ENCODE measurements at places on chromosomes 1 and 21.

- no peak for DNase-seq
Observed at GRCh38 chr1:52947490-52947889, 20.4 kb downstream of the SCP2 start.

DNA sequence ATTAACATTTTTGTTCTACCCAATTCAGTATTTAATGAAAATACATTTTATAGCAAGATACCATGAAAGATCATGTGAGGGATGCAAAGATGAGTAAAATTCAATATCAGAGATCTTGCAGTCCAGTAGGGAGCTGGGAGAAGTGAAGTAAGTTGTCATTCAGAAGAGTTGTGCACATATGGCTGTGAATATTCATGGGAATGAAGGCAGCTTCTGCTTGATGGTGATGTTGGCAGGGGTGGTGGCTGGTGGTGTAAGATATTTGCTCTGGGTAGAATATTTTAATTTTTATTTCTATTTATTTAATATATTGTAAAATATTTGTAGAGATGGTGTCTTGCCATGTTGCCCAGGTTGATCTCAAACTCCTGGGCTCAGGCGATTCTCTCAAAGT, 72.0 kb upstream of the GCLM start:
- no peak for DNase-seq

GRCh38 chr1:13725714-13726175, 25.8 kb downstream of the PRDM2 start:
- peak; percentile 60 for DNase-seq

DNA sequence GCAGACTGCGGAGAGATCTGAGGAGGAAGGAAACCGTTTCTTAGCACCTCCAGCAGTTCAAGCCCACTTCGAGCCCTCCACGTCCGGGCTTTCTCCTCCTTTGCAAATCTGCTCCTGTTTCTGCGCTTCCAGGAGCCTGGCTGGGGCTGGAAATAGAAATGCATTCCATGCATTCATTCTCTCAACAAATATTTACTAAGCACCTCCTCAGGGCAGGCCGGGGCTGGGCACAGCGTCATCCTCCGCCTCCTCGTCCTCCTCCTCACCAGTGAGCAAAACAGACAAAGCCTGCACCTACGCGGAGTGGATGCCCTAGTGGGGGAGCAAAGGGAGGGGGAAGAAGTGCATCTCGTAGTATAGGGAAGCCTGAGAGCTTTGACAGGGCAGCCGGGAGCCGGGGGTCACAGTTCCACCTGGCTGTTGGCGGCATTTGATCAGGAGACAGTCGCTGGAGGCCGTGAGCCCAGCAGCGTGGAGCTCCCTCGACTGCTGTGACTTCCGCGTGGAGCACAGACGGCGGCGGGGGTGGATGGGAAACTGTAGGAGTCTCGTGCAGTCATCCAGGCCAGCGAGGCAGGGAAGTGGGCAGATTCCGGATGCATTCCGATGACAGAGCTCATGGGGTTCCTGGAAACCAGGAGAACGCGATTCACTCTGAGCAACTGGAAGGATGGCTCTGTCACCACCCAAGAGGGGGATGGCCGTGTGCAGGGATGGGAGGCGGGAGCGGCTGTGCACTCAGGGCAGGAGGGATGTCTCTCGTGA, 93.5 kb downstream of the SIK1 start:
- no peak for DNase-seq

GRCh38 chr1:208113011-208113410, 131.2 kb downstream of the PLXNA2 start:
- no peak for DNase-seq

- DNase-seq: no peak
Observed at GRCh38 chr1:89780721-89781120, 40.1 kb upstream of the LRRC8D start.

- DNase-seq: no peak
Observed at GRCh38 chr1:153771261-153771660, 3.9 kb upstream of the SLC27A3 start.

DNA sequence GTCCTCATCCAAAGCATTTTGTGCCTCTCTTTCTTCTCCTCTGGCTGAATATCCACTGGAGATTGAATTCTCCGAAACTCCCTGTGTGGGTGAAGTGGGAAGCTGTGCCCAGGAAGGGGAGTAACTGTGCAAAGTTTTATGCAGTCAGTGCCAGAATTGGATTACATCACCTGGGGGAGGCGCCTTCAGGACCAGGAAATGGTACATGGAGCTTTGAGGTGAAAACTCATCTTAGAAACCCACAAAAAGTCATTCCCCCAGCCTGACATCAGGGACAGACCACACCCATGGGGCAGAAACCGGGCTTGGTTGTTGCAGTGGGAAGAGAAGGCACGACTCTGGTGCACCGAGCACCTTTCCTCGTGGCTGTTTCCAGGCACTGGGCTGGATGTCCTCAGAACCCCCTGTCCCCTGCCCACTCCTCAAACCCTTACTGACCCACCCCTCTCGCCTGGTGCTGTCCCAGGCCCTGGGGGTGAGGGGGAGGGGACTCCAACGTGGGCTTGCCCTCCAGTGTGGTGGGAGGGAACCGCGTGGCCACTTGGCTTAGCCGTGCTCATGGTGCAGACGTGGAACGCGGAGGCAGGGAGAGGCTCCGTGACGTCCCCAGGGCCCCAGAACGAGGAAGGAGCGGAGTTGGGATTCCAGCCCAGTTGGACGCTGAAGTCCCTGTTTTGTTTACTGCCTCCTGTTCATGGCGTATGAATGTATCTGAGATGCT, 15.7 kb downstream of the TFF3 start:
- DNase-seq: no peak

GRCh38 chr1:71657891-71658679, 577.2 kb upstream of the ZRANB2 start:
- DNase-seq: no peak

GRCh38 chr1:94555091-94555490, 13.5 kb upstream of the F3 start:
- no peak for DNase-seq

DNA sequence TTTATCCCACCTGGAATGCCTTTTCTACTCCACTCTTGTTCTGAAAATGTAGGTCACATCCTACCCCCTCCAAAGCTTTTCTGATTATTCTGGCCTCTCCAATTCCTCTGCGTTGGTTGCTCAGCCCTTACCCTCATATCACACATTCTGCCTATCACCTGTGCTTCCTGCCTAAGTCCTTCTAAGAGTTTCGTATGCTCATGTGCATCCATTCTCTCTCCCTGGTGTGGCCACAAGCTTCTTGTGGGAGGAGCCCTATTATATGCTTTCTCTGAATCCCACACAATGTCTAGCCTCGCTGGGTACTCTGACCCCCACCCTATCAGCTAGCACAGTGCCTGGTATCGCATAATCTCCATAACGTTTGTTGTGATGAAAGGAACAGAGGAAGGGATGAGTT, 54.2 kb downstream of the CD58 start:
- DNase-seq: no peak

- no peak for DNase-seq
Observed at GRCh38 chr1:34366875-34367624, 190.3 kb downstream of the C1orf94 start.

GRCh38 chr21:15764878-15765277, 35.1 kb downstream of the USP25 start:
- no peak for DNase-seq

DNA sequence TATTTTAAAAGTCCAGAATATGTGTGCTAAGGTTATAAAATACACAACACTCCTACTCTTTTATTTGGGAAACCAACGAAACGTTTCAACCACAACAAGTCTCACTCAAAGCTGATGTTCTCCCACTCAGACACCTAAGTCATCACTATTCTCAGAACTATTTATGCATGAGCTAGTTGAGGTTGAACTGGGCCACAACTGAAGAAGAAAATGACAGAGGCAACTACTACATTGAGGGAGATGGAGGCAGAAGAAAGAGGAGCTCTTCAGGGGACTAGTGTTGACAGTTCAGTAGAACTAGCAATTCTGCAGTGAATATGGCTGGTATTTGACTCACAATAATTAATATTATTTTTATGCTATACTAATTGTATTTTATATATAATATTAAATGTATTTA, 198.2 kb downstream of the SEC16B start:
- DNase-seq: no peak

GRCh38 chr1:208461680-208462079, 217.5 kb upstream of the PLXNA2 start:
- DNase-seq: no peak

GRCh38 chr1:93878501-93878888, 511 bp downstream of the DNTTIP2 start:
- DNase-seq: peak; percentile 63

DNA sequence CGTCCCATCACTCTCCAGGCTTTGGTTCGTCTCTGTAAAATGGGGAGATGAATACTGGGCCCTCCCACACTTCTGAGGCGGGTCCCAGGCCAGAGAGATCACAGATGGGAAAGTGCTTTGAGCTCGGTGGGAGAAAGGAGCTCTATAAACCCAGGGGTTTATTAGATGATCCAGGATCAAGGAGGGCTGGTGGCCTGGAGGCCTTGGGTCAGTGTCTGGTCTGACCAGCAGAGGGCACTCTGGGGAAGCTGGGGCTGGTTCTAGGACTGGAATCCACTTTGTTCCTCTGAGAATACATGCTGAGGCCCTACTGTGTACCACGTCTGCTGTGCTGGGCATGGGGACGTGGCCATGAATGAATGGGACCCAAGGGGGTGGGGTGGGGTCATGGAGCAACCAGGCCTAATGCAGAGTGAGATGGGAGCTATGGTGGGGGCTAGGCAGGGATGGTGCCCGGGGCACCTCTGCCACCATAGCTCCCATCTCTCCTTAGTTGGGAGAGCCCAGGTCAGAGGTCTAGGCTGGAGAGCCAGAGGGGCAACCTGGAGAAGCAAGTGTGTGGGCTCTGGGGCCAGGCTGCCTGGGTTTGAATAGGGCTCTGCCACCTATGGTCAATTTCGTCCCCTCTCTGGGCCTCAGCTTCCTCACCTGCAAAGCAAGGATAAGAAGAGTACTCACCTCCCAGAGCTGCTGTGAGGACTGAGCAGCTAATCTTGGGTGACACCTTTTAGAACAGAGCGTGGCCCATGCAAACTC, 9.0 kb upstream of the FAM131C start:
- DNase-seq: peak; percentile 60

- DNase-seq: no peak
Observed at GRCh38 chr1:26375081-26375480, 2.5 kb upstream of the ZNF683 start.

DNA sequence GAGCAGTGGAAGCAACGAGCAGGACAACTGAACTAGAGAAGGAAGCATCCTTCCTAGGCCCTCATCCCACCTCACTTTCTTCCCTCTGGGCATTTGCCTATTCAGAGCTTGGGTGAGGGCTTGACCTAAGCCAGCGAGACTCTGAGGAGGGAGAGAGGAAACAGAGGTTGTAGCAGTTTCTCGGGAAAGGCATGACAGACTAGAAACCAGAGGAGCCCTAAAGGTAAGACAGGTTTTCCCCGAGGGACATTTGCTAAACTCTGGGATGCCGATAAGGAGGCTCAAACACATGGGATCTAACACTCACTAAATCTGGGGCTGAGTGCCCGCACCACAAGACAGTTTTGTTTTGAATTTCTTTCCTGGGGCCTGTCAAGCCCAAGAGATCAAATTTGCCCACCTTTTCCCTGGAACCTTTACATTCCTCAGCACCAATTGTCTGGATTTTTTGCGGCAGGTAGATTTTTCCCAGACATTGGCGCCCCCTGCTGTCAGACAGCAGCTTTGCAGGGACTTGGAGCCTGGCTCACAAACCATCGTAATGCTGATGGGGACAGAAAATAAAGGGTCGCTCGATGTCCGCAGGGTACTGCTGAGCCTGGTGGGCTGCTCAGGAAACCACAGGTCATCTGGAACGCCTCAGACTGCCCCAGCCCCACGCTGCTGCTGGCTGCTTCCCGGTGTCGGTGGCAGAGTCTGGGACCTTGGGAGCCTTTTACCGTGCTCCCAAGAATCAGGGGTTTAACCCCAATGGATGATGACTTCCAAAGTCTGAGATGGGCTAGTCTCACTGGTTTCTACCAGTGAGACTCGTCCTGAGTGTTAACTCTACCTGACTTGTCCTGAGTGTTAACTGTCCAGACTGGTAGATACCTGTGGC, 23.4 kb upstream of the TSPAN2 start:
- peak; percentile 46 for DNase-seq

DNA sequence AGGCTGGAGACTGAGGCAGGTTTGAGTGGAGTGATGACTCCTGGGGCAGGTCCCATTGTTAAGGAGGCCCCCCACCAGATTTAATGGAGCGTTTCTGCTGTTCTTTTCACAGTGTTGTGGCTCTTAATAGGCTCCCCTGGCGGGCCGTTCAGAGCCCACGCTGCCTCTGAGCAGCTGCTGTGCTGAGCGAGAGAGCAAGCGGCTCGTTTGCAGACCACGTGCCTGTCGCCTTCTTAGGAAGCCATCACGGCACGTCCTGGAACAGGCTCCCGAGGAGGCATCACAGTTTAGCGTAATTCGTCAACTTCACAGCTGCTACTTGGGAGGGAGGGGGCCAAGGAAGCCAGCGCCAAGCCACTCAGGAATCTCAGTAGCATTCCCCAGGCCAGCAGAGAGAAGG, 70.5 kb upstream of the CTTNBP2NL start:
- DNase-seq: no peak

DNA sequence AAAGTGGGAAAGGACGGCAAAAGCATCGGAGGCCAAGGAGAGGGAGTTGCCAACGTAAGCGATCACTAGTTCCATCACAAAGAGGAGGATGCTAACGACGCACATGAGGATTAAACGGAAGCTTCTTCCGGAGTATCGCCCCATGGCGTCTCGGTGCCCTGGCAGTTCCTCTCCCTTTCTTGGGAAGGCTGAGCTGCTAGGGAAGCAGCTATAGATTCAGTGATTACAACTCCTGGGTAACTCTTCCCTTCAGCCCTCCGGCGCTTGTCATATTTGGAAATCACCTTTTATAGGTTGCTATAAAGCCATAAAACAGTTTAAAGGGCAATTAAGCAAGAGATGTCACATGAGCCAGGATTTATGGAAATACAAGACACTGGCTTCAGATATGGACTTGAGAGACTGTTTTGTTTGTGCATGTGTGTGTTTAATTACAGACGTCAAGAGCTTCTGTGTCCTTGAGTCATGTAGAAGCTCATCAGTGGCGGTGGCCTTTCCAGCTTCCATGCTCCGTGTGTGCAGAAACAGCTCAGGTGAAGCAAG, 30.6 kb upstream of the SLC30A10 start:
- DNase-seq: no peak

DNA sequence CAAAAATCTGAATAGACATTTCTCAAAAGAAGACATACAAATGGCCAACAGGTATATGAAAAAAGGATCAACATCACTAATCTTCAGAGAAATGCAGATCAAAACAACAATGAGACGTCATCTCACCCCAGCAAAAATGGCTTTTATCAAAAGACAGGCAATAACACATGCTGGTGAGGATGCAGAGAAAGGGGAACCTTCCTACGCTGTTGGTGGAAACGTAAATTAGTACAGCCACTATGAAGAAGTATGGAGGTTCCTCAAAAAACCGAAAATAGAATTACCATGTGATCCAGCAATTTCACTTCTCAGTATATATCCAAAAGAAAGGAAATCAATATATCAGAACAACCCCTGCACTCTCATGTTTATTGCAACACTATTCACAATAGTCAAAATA, 65.1 kb upstream of the ATP1B1 start:
- DNase-seq: no peak

- DNase-seq: no peak
Observed at GRCh38 chr21:46317710-46318463, 5.8 kb downstream of the C21orf58 start.
